ENCODE measurements at places on chromosomes 11 and 22.

DNA sequence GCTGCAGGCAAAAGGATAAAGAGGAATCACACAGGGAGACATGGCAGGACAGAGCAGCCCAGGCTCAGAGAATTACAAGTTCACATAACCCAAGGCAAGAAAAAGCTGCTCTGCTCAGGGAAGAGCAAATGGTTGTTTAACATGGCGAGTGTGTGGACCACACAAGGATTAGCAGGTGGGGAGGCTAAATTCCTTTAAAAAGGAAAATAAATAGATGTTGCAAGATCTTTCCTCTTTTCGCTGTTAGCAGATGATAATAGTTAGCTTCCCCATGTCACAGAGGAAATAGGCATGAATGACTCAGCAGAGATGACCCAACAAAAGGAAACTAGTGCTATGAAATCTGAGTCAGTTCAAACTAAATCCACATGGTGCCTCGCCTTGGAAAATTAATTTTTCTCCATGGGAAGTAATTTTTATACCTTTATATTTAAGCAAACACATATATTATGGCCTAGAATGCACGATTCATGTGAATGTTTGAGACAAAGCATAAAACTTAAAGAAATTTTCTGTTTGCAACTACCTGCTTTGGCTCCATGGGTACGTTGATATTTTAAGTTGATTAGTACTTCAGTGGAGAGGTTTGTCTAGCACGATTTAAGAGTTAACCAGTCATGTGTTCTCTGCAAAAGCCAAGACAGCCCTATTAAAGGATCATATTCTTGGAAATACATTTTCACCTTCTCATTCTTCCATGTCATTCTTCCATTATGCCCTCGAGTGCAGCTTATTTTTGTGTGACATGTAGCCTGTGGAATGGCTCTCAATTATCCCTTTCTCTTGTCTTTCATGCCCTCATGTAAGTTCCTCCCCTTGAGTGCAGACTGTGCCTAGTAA is 38.5 kb upstream of the FJX1 start:
- DNase-seq: peak; percentile 58

- DNase-seq: no peak
Observed at GRCh38 chr11:10522921-10523320, 18.1 kb downstream of the RNF141 start.

DNA sequence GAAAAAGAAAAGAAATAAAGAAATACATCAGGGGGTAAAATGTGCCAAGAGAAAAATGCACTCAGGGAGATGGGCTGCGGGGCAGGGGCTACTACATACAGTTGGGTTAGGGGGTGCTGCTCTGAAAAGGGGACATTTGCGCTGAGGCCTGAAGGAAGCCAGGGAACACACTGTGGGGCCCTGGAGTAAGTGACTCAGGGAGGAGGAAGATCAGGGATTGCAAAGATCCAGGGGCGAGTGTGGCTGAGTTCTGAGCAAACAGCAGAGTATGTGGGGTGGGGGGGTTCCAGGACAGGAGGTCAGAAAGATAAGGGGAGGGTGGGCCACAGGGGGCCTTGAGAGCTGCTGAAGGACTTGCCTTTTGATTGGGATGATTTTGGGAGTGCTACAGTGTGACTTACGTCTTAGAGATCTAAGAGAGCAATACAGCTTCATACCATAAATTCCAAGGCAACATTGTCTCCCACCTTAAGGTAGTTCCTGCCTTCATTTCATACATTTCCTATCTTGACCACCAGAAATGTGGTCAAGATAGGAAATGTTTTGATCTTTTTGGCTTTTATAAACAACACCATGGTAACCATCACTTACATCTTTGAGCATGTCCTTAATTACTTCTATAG is 5.8 kb downstream of the A4GALT start:
- no peak for DNase-seq

DNA sequence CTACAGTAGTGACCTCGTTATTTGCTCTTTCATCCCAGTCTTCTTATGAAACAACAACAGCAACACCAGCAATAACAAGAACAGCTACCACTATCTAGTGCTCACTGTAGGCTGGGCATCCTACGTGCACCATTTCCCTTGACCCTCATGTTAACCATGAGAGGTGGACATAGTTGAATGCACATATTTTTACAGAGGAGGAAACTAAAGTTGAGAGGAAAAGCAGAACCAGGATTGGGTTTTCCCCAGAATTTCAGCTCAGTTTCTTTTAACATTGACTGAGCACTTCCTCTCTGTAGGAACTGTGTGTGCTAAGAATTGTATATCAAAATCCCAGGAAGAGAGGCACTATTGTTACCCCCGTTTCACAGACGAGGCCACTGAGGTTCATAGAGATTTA is 39.4 kb upstream of the TSPAN18 start:
- no peak for DNase-seq

DNA sequence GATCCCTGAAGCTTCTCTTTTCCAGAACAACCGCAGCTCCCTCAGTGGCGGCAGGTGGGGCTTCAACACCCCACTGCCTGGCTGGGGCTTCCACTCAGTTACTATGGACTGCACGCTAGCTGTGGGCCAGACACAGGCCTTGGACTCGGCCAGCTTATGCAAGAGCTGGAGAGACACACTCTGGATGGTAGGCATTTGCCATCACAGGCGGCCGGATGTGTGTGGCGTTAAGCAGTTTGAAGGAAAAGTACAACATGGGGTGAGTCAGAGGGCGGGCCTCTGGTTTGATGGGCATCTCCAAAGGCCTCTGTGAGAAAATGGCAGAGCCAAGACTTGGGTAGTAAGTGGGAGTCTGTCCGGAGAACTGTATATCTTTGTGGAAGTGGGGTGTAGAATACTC is 17.6 kb downstream of the KCNJ4 start:
- DNase-seq: no peak

DNA sequence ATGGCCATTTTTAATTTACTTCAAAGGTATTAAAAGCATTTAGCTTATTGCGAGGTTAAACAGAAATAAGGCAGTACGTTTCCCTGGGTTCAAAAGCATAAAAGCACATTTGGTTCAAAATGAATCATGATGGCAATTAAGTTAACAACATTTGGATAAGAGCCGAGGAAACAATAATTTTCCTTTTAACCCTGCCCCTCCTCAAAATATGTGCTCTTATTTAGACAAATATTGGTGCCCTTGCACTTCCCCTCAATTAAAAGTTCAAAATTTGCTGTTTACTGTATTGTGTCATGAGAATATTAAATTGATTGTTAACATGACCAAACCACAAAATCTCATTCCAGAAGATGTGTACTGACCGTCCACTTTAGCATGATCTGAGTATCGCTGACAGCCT is 48.7 kb downstream of the VSIG10L2 start:
- no peak for DNase-seq

DNA sequence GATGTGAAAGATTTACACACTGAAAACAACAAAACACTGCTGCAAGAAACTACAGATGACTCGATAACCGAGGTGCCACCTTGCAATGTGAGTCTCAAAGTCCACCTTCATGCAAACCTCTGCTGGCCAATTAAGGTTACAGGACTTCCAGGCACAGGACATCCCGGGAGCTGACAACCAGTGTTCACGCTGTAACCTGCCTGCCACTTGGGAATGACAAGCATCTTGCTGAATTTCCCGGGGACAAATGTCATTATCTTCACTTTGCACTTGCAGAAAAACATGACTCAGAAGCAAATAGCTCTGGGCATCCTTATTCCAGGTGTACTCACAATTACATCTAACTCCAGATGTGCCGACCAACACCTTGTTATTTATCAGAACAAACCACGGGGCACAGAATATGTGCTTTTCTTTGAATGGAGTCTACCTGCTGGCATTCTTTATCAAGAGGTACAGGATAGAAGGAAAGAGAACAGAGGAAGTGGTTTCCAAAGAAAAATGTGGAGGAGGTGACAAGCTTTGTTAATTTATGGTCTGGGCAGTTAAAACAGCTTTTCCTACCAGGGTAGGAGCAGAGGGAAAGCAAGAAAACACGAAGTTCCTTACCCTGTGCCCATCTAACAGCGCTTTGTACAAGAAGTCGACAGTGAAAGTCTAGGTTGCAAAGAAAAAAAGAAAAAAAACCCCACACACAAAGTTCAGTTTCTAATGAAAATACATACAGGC is 72.3 kb downstream of the SHANK2 start:
- no peak for DNase-seq

DNA sequence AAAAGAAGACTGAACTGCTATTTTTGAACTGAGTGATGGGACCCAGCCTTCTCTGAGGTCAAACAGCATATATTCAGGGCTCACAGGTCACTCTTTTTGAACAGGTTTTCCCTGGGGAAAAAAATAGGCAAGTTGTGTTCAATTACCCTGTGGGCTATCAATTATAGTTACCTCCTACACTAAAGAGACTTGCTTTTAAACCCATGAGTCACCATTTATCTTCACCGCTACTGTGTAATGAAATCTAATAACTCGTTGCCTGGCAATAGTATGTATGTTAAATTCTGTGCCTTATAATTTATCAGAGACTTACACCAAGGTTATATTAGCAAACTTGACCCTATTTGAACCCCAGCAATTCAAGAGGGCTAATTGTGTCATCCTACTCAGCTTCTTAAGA is 98.5 kb downstream of the CYP2R1 start:
- no peak for DNase-seq

DNA sequence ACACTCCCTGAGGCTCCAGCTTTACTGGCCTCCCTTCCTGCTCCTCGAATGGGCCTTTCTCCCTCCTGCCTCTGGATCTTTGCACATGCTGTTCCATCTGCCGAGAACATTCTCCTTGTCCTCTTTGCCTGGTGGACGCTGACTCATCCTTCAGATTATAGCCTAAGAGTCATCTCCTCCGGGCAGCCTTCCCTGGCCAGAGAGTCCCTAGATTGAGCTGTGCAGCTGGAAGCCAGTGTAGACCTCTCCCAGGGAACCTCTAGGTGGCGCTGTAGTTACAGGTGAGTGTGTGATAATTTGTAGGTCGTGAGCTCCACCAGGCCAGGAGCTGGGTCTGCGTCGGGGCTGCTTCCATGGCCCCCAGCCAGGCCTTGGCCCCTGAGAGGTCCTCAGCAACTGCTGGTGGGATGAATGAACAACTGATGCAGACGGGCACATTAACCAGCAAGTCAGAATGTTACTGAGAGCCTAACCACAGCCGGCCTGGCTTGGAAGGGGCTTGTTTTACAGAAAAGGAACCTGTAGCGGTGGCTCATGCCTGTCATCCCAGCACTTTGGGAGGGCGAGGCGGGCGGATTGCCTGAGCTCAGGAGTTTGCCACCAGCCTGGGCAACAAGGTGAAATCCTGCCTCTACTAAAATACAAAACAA is 8.7 kb downstream of the PNPLA5 start:
- peak; percentile 79 for DNase-seq

DNA sequence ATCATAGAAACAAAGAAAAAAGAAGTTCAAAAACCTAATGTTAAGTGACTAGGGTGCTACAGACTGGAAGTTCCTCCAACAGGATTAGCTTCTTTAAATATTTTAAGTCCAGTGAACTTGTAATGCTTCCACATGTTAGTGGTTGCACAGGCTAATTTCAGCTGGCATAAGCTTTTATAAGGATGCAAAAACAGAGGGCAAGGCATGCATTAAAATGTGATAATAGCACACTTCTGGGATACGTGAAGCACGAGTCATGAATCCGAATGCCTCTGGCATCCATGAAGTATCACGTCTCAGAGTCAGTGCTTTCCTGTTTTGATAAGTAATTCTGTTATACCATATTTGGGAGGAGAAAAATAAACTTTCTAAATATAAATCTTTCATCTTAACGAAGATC is 106.8 kb downstream of the DCDC1 start:
- no peak for DNase-seq

DNA sequence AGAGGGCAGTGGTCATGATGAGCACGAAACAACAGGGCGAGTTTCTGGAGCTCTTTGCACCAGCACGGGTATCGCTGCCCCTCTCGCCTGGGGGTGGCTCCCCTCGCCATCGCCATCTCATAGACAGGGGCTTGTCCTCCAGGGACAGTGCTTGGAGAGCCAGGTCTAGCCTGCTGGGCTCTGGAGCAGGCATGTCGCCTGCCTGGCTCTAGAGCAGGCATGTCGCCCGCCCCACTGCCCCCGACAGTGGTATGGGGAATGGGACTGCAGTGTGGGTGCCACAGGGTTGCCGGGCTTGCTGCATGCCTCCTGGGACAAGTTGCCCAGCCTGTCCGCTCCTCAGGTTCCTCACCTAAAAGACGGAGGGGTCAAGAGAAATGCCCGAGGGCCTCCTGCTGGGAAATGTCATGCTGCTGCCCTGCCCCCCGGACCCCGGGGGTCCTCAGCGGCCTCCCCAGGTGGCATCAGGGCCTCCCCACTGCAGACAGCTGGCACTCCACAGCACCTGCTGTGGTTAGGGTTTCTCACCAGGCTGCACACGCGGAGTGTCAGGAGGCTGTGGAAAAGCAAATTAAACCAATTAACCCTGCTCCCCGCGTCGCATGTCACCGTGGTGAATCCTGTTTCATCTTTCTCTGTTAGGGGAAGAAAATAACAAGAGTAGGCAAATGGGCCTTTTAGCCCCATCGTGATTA is 403.0 kb downstream of the TBC1D22A start:
- DNase-seq: no peak

DNA sequence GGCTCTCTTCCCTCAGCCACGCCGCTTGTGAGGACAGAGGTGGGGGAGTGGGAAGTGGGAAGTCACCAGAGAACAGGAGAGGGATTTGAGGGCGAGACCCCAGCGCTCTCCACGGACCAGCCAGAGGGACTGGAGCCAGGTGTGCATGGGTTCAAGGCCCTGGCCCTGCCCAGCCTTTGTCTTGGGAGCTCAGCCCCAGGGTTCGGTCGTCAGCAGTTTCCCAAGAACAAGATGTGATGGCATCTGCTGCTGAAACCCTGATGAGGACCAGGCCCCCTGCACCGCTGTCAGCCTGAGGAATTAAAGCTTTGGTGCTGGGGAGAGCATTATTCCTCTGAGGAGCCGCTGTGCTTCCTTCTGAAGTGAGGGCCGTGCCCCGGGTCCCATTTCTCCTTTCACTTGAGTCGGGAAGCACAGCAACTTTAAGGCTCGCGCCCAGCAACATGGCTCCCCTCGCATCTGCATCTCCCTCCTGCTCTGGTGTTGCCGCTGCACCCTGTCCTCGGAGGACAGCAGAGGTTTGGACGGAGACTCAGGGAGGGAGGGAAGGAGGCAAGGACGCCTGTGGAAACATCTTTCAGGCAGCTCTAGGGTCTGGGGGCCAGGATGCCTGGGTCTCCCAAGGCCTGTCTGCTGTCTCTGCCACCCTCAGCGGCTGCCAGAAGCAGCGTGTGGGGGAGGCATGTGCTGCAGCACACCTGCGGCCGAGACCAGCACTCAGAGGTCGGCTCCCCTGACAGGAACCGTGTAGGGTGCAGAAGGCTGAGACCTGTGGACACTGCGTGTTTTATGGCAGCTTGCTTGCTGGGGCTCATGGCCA is 3.8 kb downstream of the IFITM5 start:
- DNase-seq: no peak

GRCh38 chr11:132718711-132719671 is 813.3 kb downstream of the OPCML start:
- DNase-seq: peak; percentile 25

- no peak for DNase-seq
Observed at GRCh38 chr11:2142300-2142759, 3.1 kb upstream of the IGF2 start.

DNA sequence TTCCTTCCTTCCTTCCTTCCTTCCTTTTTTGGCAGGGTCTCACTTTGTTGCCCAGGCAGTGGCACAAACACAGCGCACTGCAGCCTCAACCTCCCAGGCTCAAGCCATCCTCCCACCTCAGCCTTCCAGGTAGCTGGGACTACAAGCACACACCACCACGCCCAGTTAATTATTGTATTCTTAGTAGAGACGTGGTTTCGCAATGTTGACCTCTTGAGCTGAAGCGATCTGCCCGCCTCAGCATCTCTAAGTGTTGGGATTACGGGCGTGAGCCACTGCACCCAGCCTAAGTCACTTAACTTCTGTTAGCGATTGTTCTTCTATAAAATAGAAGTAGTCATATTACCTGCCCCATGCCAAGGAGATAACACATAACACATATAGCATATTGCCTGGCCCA is 2.8 kb upstream of the SYTL2 start:
- DNase-seq: peak; percentile 19
